BJ (cell line): ENCODE measurements at places on chromosomes 5 and 9.

- DNase-seq, result no peak
These were observed 41.2 kb upstream of the TRIO start for GRCh38 chr5:14101922-14102321.

- DNase-seq, result no peak
These were observed 82.4 kb downstream of the COL27A1 start for GRCh38 chr9:114237781-114238180.

GRCh38 chr5:128714551-128714950 lies 176.5 kb upstream of the FBN2 start:
- DNase-seq, result no peak

- no peak for DNase-seq
These were observed 2.9 kb downstream of the MEGF9 start for GRCh38 chr9:120711354-120711753.
